Stimulated activated CD8-positive, alpha-beta memory T cell treated with anti-CD3 and anti-CD28 coated beads, Interleukin-4, amount 100 ng/mL, for 4 hours (primary cell): ENCODE measurements at places on chromosomes 3 and 15.

GRCh38 chr3:148175214-148175613 lies 522.5 kb upstream of the AGTR1 start:
- DNase-seq, result no peak

DNA sequence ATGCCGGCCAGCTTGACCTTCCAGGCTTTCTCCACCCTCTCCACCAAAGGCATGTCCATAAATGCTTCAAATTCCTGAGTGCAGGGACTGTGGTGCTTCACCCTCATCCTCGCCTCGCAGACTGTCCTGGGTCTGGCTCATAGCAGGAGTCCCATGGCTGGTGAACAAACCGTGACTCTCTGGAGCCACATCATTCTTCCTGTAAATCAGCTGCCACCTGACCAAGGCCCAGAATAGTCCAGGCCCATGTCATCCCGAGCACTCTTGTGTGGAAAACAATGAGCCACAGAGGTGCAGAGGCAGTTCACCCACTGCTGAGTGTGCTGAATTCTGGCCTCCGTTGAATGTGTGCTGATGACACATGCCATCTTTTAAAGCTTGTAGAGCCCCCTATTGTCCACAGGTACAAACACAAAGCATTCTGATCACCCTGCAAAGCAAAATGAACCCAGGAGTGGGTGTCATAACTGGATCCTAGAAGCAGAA lies 68.6 kb downstream of the ABHD5 start:
- DNase-seq, result no peak

- DNase-seq, result no peak
Measured at GRCh38 chr3:195048059-195048905, 222.7 kb downstream of the XXYLT1 start.

GRCh38 chr15:101052031-101052620 lies 133.0 kb downstream of the LRRK1 start:
- DNase-seq, result no peak

DNA sequence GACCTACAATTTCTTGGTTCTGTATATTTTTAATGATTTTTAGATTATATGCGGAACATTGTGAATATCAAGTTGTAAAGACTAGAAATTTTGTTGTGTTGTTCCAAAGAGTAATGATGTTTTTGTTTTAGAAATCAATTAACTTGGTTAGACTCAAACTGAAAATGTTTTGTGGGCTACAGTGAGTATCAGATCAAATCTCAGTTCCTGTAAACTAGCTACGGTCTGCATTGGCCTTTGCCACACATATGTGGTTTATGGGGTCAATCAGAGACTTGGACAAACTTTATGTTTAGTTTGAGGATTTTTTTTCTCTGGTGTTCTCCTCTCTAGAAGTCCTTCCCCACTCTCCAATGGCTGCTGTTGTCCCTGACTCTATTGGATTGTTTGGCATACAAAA lies 308.0 kb upstream of the THRB start:
- DNase-seq, result no peak

- no peak for DNase-seq
Measured at GRCh38 chr3:160136421-160136820, 88.8 kb upstream of the C3orf80 start.

GRCh38 chr3:30141178-30141581 lies 465.2 kb upstream of the TGFBR2 start:
- no peak for DNase-seq

DNA sequence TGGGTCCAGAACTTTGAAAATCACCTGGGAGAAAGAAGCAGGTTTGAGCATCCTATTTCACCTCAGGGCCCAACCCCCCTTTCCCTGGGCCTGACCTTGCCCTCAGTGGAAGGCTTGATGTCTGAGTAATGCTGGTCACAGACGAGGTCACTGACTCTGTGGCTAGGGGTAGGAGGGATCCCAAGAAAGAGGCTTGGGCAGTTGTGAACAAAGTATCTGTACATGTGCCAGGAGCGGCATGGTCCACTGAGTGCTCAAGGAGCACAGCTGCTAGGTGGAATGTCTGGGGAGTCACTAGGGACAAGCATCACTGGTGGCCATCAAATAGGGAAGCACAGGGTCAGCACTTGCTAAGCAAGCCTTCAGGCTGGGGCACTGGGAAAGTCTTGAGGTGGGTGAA lies 7.3 kb downstream of the CCDC71 start:
- DNase-seq, result no peak

DNA sequence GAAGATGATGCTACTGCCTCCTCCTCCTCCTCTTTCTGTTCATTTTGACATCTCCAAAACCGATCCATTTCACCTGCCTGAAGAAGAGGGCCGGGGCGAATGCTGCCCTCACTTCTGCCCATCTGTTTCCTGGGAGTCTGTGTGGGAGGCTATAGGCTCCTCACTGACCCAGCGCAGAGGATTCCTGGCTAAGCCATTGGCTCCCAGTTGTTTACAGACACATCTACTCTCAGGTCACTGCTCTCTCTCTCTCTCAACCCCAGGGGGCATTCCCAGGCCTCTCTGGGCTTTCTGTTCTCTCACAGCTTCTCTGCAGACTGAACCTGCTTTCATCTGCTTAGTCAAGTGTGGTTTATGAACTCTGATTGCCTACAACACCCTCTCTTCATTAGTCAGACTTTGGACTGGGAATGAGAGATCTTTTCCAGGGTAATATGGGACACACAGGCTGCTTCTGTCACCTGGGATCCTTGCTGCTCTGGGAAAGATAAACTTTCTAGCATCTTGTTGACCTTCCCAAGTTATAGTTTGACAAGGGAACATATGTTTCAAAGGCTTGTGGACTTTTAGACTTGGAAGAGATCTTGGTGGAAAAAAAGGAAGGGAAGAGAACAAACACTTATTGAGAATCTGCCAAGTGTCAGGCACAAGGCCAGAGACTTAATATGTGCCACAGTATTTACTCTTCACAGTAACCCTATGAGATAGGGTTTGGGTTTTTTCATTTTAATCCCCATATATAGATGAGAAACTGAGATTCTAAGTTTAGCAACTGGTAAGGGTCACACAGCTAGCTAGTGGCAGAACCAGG lies 30.2 kb upstream of the USP3 start:
- DNase-seq, result no peak

GRCh38 chr3:99856437-99857220 lies 39.0 kb downstream of the CMSS1 start:
- no peak for DNase-seq

DNA sequence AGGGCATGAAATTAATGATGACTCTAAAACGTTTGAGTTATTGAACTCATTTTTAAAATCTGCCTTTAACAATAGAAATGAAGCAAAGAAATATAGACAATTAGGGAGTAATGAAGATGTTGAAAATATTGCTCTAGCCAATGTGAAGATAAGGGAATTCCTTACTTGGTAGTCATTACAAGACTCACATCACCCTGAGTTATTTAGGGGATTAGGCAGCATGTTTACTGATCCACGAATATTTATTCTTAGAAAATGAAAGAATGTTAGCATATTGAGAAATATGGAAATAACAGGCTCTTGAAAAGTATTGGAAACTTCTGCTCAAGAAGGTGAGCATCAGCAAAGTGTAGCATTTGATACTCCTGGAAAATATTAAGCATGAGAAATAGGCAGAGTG lies 398.1 kb upstream of the ARPP21 start:
- no peak for DNase-seq

GRCh38 chr3:160856450-160856849 lies 100.4 kb downstream of the PPM1L start:
- no peak for DNase-seq

- DNase-seq, result no peak
Measured at GRCh38 chr3:22089284-22089683, 338.3 kb upstream of the ZNF385D start.

DNA sequence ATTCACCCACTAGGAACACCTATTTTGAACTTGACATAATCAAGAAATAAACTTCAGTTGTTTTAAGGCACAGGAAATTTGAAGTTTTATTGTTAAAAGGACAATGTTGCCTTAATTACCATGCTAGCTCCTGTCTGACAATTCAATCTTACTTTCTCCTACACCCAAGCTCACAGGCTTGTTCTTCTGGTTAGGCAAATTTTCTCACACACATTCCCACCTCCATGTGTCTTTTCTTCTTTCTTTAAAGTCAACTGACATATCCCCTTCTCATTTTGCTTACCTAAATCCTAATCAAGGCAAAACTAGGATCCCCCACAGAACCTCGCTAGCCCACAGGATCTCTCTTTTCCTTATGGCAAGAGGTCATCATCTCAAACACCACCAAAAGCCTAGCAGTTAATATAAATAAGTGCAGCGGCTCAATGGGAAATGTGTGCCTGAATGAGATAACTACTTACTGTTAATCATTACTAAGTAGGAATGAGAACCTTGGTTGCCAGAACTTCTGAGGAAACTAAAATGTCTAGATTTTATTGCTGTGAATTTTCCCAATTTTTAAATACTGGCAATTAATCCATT lies 189.3 kb downstream of the PLCH1 start:
- no peak for DNase-seq

- no peak for DNase-seq
Measured at GRCh38 chr3:178967177-178967532, 104.5 kb downstream of the ZMAT3 start.

- no peak for DNase-seq
Measured at GRCh38 chr3:165549665-165550064, 287.6 kb downstream of the BCHE start.

DNA sequence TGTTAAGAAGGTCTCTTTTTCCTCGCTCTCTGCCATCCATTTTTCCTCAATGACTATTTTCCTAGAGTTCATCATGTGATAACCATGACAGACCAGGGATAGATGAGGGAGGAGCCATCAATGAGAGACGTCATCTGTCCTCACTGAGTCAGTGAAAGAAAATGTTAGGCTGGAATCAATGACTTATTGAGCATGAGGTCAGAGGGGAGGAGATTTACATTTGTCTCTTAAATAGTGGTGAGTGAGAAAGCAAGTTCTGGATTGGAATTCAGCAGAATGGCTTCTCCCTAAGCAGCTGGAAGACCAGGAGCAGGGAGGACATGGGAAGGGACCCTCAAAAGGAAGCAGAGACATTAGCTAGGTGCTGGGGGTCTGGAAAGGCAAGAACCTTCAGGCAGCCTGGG lies 28.2 kb upstream of the USP3 start:
- DNase-seq, result no peak

DNA sequence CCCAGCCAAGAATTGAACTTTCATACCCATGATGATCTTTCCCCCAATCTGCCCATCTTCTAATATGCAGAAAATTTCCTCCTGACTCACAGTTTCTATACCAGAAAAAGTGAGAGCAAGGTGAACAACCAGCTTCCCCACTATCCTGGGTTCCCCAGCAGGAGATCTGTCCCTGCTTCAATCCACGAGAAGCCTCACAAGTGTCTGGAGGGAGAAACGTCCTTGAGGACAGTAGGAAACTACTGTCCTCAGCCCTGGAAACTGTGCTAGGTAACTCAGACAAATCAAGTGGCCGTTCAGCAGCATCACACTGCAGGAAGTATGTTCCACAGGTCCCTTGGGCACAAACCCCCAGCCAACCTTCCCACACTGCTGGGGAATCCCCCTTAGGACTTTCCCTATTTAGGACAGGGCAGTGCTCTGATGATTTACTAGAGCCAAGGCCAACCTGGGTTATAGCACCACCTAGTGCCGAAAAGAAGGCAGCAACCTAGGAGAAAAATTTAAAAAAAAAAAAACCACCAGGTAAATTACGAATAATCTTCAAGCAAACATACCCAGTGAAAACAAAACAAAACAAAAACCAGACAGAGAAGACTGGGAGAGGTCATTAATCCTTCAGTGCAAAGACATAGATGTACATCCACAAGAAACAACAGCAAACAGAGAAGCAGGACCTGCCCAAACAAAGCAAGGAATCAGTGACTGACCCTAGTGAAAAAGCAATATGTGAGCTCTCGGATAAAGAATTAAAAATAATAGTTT lies 36.0 kb downstream of the MORC1 start:
- DNase-seq, result no peak
